NCI-H526 (cell line): ENCODE measurements at places on chromosomes 1 and 21.
A peak's percentile ranks its signal among the peaks of the same experiment; 100 is the strongest.

DNA sequence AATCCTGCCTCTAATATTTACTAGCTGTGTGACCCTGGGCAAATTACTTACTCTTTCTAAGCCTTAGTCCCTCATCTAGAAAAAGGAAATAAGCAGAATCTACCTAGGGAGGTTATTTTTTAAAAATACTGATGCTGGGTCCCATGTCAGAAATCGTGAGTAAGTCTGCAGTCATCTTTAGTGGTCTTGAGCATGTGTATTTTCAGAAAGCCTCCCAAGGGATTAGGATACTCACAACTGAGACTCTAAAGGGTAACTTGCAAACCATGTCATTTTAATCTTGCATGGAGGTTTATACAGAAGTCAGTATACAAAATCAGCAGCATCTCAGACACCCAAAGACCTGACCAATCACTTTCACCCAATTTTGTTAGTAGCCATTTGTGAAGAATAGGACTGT lies 43.2 kb downstream of the DSTYK start:
- DNase-seq, result no peak

DNA sequence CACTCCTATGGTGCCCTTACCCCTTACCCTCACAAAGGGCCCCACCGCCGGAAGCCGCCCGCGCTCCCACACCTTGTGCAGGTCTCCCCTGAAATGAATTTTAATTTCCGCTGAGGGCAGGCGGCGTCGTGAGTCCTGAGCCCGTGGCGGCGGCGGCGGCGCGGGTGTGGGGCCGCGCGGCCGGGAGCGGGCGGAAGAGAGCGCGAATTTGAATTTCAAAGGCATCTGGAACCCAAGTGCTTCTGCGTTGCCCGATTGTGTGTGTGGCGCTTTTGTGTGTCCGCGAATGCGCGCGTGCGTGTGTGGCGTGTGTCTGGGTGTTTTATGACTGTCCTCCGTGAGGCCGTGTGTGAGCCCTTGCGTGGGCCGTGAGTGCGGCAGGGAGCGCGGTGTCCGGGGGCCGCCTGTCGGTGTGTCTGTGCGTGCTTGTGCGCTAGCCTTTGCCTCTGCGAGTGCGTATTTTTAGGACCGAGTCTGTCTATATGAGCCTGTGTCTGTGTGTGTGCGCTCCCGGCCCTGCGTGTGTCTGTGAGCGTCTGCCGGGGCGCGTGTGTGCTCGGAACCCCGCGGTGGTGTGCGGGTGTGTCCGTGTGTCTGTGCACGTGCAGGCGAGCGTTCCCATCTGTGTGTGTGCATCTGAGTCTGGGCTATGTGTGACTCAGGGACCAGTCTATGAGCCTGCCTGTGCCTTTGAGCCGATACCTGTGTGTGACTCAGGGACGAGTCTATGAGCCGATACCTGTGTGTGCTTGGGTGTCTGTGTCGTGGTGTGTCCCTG lies 7.9 kb upstream of the ADGRB2 start:
- DNase-seq, result no peak

DNA sequence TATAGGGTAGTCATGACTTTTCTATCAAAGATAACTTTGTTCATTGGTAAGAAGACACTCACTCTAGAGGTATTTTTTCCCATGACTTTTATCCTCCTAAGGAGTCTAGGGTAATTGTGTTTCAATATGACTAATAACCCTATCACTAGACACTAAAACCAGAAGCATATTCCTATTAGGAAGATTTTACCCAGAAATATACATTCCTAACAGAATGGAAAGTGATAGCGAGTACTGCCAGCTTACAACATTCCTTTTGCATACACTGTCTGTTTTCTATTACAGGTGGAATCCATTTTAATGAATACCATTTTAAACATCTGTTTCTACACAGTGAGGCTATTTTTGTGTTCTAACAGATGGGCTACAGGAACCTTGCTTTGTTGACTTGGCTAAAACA lies 31.4 kb upstream of the C1orf185 start:
- no peak for DNase-seq

DNA sequence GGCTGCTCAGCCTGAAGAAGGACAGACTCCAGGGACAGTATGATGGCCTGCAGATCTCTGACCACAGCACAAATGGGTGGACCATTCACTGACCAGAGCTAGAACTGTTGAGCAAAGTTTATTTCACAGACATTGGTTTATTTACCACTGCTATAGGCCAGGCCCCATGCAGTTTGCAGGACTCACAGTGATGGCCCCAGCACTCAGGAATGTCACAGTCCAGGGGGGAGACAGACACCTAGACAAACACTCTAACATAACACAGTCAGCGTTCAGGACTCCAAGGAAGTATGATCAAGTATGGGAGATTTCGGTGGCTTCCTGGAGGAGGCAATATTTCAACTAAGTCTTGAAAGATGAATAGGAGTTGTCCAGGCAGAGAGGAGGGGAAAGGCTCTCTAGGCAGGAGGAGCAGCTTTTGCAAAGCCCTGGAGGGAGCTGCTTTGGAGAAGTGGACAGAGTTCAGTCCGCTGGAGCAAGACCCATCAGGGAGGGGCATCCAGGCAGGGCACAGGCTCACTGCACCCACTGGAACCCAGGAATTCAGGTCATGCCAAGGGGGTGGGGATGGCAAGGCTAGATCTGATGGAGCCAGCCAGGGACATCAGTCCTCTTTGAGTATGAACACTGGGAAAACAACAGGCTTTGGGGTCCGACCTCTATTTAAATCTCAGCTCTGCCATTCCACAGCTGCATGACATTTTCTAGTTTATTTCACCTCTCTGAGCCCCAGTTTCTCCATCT lies 454.3 kb downstream of the MATN1 start:
- DNase-seq, result no peak

DNA sequence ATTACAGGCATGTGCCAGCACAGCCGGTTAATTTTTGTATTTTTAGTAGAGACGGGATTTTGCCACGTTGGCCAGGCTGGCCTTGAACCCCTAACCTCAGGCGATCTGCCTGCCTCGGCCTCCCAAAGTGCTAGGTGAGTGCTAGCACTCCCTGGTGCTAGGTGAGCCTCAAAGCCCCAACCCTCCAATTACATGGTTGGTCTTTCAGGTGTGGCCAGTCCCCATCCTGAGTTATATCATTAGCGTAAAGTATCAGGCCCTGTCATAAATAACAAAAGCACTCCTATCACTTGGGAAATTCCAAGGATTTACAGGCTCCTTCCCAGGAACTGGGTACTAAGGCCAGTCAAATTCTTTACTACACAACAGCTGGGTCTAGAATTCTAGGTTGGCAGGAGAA lies 138.0 kb downstream of the PIK3R3 start:
- DNase-seq, result no peak

DNA sequence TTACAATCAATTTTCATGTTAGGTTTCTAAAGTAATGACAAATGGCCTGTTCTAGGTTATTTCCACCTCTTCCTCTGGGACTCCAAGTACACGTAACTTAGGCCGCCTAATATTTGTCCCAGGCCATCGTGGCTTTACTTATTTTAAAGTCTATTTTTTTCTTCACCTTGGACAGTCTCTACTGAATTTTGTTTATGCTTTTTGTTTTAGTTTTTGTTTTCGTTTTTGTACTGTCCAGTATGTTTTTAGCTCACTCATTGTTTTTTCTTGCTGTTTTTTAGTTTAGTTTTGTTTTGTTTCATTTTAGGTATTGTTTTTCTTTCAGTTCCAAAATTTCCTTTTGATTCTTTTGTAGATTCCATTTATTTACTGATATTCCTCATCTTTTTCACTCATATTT lies 187.7 kb upstream of the RNPC3 start:
- DNase-seq, result peak; percentile 30

- peak; percentile 95 for DNase-seq
Measured at GRCh38 chr1:40848530-40849189, 13.5 kb downstream of the CITED4 start.

- DNase-seq, result no peak
Measured at GRCh38 chr1:15401391-15402055, 8.2 kb upstream of the EFHD2 start.
